Effector memory CD4-positive, alpha-beta T cell (primary cell): ENCODE measurements at places on chromosomes 4 and X.

GRCh38 chr4:151934766-151935165, 174.0 kb upstream of the GATB start:
- DNase-seq, result no peak

GRCh38 chr4:3318561-3319021, 25.8 kb downstream of the RGS12 start:
- DNase-seq, result no peak

- no peak for DNase-seq
Observed at GRCh38 chr4:138542191-138542776, 300.1 kb upstream of the SLC7A11 start.

DNA sequence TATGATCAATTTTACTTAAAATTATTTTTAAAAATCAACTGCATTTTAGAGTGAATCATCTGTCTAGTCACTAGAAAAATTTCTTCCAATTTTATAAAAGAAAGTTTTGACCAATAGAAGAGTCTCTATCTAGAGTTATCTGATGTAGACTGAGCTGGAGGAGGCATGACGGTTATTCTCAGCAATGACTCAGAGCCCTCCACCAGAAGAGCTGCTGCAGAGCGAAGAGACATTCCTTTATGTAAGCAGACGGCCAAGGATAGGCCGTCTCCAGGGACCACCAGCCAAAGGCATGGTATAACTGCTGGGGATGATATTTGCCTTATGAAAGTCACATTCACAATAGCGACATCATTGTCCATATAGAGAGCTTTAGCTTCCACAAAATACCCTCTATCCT, 23.0 kb downstream of the LDB2 start:
- DNase-seq, result no peak

- DNase-seq, result no peak
Observed at GRCh38 chrX:44643723-44644122, 101.1 kb upstream of the FUNDC1 start.

GRCh38 chrX:24283127-24283794, 30.6 kb downstream of the SUPT20HL2 start:
- no peak for DNase-seq

GRCh38 chr4:3690551-3691152, 75.5 kb upstream of the ADRA2C start:
- no peak for DNase-seq

GRCh38 chrX:153688071-153688470, 345 bp downstream of the SLC6A8 start:
- DNase-seq, result no peak

- no peak for DNase-seq
Observed at GRCh38 chrX:4935846-4936245, 1222.4 kb upstream of the PRKX start.
